ENCODE measurements at places on chromosomes 2 and 18. TPM values are rescaled to one million over a fixed set of nuclear protein-coding genes. Genes with fewer than 3 reads are reported as not detected.

SATB2 gene
- total RNA-seq: 9.9 TPM

NEU4 gene
- total RNA-seq: not detected

CHST10 gene
- 12.9 TPM for total RNA-seq

CD207 gene
- total RNA-seq: not detected

CCL20 gene
- total RNA-seq: not detected

AMER3 gene
- total RNA-seq: not detected

HOXD8 gene
- 23.4 TPM for total RNA-seq

SEPTIN10 gene
- 152 TPM for total RNA-seq

TMEM150A gene
- 13.5 TPM for total RNA-seq

C2orf69 gene
- 14.5 TPM for total RNA-seq

TEKT4 gene
- total RNA-seq: not detected

ABCG8 gene
- total RNA-seq: not detected

LYPD1 gene
- total RNA-seq: 0.11 TPM

UGT1A4 gene
- total RNA-seq: not detected

TSPYL6 gene
- total RNA-seq: not detected

DSEL gene
- 132 TPM for total RNA-seq

RUFY4 gene
- total RNA-seq: not detected

LYG2 gene
- total RNA-seq: not detected

RFTN2 gene
- total RNA-seq: 2.1 TPM

GLI2 gene
- total RNA-seq: 5.1 TPM

SIX3 gene
- not detected for total RNA-seq

SH3BP4 gene
- 96.0 TPM for total RNA-seq

ZBTB7C gene
- total RNA-seq: not detected

GPR45 gene
- not detected for total RNA-seq

SLC16A14 gene
- total RNA-seq: not detected

LYG1 gene
- not detected for total RNA-seq

ANKRD30B gene
- total RNA-seq: not detected

GPATCH11 gene
- total RNA-seq: 7.2 TPM

RTP5 gene
- not detected for total RNA-seq

ARHGEF33 gene
- total RNA-seq: 0.54 TPM

CRYGC gene
- not detected for total RNA-seq

GALNT3 gene
- not detected for total RNA-seq

SCYGR4 gene
- not detected for total RNA-seq

RIT2 gene
- total RNA-seq: not detected

GALR1 gene
- not detected for total RNA-seq

TWIST2 gene
- 467 TPM for total RNA-seq

GALNT13 gene
- 0.11 TPM for total RNA-seq

CDC42EP3 gene
- 166 TPM for total RNA-seq

ITGA4 gene
- total RNA-seq: 33.3 TPM

TXNL4A gene
- total RNA-seq: 17.4 TPM

LRRC30 gene
- not detected for total RNA-seq

COL4A3 gene
- total RNA-seq: not detected

PELI1 gene
- total RNA-seq: 7.8 TPM

MBOAT2 gene
- 87.4 TPM for total RNA-seq

RESP18 gene
- not detected for total RNA-seq

WDSUB1 gene
- 4.2 TPM for total RNA-seq

SKOR2 gene
- total RNA-seq: not detected

SKA1 gene
- 5.6 TPM for total RNA-seq

Data from GM23248 (cell line).